NCI-H1930 (cell line): ENCODE measurements at places on chromosomes 3 and 15.

DNA sequence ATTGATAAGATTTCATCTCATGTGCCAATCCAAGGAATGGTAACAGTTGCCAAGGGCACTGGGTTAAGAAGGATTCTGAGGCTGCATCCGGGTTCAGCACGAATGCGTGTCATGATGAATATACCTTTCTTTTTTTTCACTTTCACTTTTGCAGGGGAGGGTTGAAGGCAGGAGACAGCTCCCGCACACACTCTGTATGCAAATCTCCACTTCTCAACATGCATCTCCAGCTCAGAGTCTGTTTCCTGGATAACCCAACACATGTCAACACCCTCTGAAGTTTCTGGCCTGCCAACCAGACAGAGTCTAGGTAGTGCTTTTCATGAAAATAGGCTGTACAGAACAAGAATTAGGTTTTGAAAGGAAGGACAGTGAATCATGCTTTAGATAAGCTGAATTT, 21.6 kb downstream of the B4GALT4 start:
- no peak for DNase-seq

- no peak for DNase-seq
Measured at GRCh38 chr3:67515778-67516177, 138.6 kb downstream of the SUCLG2 start.

GRCh38 chr15:63260791-63261190, 16.6 kb upstream of the APH1B start:
- no peak for DNase-seq

DNA sequence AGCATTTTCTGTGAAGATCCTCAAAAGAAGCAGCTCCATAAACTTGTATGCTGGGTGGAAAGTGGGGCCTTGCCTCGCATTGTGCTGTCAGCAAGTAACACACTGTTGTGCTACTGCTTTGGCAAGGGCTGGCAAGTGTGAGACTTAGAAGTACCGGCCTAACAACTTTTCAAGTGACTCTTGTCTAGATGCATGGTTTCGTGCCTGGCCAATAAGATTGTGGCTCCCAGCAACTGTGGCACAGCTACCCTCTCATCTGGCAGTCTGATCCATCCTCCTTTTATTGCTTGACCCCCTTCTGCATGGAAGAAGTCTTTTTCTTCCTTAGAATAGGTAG, 79.4 kb upstream of the VEPH1 start:
- DNase-seq, result no peak

DNA sequence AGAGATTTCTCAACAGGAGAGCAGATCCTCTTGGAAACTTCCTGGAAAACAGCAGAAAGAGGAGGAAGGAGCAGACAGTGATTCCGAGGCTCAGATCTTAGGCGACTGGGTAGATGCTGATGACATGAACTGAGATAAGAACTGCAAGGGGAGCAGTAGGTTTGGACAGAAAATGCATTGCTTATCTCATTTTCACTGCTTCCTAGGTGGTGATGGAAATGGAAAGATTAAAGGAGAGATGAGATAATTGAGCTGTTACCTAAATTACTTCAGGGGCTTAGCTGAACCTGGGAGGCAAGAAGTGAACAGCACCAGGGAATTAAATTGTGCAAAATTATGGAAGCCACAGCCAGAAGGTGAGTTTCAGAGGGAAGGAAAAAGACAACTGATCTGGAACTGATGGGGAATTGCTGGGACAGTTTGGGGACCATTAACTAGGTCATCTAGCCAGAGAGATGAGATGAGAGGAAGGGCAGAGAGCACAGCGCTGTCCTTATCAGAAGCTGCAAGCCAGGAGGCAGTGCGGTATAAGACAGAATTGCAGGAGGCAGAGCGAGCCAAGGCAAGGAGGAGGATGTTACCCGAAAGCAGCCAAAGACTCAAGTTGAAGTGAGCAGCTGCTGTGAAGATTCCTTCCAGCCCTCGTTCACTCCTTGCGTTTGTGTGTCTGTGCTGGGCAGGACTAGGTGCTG, 140.4 kb downstream of the SRGAP3 start:
- no peak for DNase-seq

DNA sequence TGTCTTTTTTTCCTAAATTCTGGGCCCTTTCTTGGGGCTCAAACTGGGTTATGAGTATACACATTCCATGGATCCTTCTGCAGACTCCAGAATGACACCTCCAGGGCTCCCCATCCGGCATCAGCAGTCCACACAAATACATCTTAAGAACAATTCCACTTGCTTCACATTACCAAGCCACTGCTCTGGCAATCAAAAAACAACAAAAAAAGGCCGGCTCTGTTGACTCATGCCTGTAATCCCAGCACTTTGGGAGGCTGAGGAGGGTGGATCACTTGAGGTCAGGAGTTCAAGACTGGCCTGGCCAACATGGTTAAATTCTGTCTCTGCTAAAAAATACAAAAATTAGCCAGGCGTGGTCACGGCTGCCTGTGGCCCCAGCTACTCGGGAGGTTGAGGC, 49.9 kb upstream of the LPP start:
- no peak for DNase-seq

- no peak for DNase-seq
Measured at GRCh38 chr15:59276225-59277178, 69.9 kb downstream of the LDHAL6B start.

- DNase-seq, result no peak
Measured at GRCh38 chr3:108297647-108298046, 1.3 kb downstream of the HHLA2 start.
